ENCODE measurements at places on chromosomes 6 and 20.

- DNase-seq: no peak
Observed at GRCh38 chr6:100460650-100461204, 4.0 kb downstream of the SIM1 start.

DNA sequence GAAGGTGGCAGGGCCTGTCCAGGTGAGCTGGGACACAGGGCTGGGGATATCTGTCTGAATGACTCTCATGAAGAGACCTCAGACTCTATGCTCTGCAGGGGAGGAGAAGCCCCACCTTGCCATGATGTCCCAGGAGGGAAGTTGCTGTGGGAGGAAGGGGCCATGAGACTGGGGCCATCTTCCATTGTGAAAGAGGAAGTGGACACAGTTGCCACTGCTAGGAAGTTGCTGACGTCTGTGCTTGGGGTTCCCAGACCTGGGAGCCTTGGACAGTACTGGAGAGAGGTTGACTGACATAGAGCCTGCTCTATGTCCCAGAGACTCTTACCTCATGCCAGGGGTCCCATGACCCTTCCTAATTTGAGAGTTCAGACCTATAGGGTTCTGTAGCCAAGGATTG, 24.5 kb downstream of the SIRPB1 start:
- no peak for DNase-seq

DNA sequence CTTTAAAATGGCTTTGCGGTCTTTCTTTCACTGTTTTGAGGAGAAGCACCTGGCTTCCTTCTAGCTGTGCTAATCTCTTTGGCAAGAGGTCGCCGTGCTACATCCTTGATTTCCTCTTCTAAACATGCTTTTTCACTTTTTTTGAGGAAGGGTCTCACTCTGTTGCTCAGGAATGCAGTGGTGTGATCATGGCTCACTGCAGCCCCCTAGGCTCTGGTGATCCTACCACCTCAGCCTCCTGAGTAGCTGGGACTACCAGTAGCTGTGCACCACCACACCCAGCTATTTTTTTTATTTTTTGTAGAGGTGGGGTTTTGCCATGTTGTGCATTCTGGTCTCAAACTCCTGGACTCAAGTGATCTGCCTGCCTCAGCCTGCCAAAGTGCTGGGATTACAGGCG, 40.5 kb downstream of the RSPH3 start:
- DNase-seq: no peak

- no peak for DNase-seq
Observed at GRCh38 chr6:170062915-170063241, 228.0 kb downstream of the DLL1 start.

DNA sequence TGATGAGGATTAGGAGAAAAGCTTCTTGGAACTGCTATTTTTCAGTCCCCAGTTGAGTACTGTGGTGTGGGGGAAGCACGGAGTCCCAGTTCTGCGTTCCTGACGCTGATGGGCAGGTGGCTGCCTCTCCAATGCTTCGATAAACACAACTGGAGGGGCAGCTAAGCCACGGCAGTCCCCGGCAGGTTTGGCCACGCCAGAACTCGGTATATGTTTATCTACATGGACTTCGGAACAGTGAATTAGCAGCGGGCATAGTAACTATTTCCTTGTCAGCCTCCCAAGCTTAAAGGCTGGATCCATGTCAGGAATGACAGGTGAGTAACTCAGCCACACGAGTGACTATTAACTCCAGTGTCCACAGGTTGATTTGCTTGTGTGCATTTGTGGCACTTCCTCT, 354.4 kb downstream of the ZFAND3 start:
- DNase-seq: no peak

GRCh38 chr6:149065658-149066556, 251.6 kb upstream of the TAB2 start:
- DNase-seq: peak; percentile 10

- no peak for DNase-seq
Observed at GRCh38 chr6:148379481-148379880, 36.8 kb downstream of the SASH1 start.

GRCh38 chr6:113594726-113595125, 262.4 kb upstream of the MARCKS start:
- no peak for DNase-seq

GRCh38 chr20:24934101-24934661, 14.9 kb upstream of the CST7 start:
- DNase-seq: no peak

- no peak for DNase-seq
Observed at GRCh38 chr6:46012834-46013233, 2.8 kb downstream of the CLIC5 start.

- DNase-seq: no peak
Observed at GRCh38 chr6:88748141-88748540, 215.3 kb downstream of the RNGTT start.

DNA sequence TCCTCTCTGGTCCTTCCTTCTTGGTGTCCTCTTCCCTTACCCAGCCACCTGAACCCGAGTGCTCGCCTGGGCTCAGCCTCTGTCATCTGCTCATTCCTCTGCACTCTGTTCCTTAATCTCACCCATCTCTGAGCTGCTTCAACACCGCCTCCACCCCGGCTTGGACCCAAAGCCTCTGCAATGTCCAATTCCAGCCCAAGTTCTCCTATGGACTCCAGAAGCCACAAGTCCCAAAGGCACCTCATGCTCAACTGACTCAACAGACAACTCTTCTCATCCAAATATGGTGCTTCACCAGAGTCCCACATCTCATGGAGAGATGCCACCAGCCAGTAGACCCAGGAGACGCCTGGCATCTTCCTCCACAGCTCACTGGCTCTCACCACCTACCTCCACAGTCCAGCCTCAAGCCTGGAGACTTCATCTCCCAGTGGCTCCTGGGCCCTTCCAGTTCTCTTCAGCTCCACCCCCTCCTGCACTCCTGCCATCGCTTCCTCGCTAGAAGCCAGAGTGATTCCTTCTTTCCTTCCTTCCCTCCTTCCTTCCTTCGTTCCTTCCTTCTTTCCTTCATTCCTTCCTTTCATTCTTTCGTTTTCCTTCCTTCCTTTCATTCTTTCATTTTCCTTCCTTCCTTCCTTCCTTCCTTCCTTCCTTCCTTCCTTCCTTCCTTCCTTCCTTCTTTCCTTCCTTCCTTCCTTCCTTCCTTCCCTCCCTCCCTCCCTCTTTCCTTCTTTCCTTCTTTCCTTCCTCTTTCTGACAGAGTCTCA, 40.9 kb upstream of the NNAT start:
- DNase-seq: no peak

- no peak for DNase-seq
Observed at GRCh38 chr6:107602321-107603005, 112.5 kb downstream of the SOBP start.

DNA sequence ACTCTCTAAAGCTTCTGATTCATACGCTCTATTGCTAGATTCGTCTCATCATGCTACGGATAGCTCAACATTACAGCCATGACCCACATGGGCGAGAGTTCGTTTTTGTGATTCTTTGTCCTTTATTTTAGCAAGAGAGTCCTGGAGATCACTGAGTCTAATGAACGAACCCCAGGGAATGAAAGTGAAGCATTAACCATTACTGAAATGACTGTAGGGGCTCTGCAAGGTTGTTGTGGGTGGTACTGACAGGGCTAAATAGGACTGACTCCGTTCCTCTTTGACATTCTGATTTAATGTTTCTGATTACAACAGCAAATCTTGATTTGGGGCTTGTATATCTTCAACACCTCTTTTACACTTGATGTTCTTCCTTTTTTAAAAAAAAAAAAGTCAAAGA, 13.7 kb upstream of the RTF2 start:
- no peak for DNase-seq

- no peak for DNase-seq
Observed at GRCh38 chr20:8156235-8157079, 24.4 kb downstream of the PLCB1 start.

DNA sequence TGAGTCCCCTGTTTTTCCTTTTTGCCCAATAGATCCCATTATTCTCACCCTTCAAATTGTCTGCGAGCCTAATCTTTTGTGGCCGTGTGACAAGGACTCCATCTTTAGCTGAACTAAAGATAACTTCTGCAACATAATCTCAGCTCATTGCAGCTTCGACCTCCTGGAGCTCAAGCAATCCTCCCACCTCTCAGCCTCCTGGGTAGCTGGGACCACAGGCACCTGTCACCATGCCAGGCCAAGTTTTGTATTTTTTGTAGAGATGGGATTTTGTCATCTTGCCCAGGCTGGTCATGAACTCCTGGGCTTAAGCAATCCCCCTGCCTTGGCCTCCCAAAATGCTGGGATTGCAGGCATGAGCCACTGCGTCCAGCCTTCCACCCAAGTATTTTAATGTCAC, 161.0 kb downstream of the GJA1 start:
- no peak for DNase-seq

- no peak for DNase-seq
Observed at GRCh38 chr6:98835149-98836024, 1.0 kb downstream of the POU3F2 start.

DNA sequence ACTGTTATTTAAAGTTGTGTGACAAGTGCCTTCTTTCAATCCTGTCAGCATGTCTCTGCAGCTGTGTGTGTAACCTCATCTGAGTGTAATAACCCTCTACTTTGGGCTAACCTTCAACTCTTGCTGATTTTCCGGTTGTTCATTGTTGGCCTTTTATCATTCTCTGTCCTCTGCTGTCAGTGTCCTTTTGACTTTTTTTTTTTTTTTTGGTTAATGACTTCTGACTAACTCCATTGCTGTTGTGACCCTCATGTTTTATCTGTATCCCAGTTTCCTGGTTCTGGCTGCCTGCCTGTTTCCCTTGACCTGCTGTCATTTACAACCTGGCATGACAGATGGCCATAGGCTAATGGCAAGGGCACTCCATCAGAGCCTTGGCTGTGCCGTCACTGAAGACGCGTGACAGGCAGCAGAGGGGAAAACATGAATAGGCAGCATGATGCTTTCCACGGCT, 145.7 kb upstream of the MAN1A1 start:
- DNase-seq: no peak

DNA sequence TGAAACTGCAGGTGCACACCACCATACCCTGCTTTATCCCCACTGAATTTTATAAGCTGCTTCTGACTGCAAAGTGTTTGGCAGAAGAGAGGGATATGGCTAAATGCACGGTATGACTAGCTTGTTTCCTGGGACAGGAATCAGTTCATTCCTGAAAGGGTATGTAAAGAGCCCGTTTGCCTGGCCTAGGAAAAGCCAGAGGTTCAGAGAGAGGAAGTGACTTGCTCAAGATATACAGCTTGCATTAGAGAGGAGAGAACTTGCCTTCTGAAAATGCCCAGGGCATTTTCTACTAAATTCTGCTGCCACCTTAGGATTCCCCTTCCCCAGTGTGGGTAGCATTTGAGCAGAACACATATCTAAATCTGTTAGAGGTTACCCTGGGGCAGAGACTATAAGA, 683 bp upstream of the GCNT2 start:
- no peak for DNase-seq

DNA sequence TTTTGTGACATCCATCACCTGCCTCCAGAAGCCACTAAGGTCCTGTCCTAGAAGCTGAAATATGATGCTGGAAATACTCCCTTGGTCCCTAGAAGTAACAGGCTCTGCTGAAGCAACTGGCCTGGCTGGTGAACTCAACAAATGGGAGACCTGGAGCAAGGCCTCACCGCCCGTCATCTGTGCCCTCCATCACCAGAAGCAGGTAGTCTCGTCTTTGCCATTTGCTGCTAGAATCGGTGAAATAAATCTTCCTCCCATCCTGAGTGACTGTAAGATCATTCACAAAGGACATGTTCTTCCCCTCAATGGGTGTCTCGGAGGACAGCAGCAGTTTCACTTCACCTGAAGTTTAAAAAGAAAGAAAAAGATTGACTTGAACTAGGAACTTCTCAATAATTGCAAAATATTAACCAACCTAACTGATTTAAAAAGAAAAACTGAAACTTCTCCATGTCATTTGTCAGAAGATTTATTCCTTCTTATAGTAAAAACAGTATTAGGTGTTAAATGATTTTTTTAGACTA, 21.0 kb downstream of the CST7 start:
- DNase-seq: no peak

Data from activated T-helper 1 cell treated with Interleukin-2 at 50 U/mL for 16 hours (primary cell).